Calu3 (cell line): ENCODE measurements at places on chromosomes 4 and X. TPM values are rescaled to one million over a fixed set of nuclear protein-coding genes. Genes with fewer than 3 reads are reported as not detected.

DNA sequence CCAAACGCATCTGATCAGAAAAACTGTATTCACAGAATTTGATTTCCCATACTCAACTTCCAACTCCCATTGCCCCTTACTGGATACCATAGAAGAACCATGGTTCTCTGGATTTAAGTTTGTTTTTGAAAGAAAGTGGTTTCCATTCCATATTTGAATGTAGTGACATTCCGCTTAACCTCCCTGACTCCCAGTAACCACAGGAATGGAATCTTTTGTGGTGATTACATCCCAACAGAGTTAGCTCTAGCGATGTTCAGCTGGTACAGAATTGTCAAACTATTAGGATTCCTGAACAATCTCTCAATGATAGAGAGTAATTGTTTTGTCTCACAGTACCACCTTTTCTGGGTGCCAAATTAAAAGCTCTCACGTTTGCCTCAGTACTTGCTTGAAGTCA, 1.7 kb downstream of the NUDT10 start:
- no peak for DNase-seq

DNA sequence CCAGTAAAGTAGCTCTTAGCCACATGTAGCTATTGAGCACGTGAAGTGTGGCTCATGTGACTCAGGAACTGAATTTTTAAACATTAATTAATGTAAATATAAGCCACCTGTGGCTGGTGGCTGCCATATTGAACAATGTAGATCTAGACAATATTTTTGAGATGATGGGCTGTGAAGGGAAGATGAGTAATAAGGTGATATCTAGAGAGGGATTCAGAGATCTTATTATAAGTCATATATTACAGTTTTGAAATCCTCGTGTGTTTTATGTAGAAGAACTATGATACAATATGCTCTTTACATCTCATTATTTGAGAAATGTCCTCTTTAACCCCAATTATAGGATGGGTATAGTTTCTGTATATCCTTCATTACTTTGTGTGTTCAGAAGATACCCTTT, 5.6 kb downstream of the GAR1 start:
- no peak for DNase-seq

DNA sequence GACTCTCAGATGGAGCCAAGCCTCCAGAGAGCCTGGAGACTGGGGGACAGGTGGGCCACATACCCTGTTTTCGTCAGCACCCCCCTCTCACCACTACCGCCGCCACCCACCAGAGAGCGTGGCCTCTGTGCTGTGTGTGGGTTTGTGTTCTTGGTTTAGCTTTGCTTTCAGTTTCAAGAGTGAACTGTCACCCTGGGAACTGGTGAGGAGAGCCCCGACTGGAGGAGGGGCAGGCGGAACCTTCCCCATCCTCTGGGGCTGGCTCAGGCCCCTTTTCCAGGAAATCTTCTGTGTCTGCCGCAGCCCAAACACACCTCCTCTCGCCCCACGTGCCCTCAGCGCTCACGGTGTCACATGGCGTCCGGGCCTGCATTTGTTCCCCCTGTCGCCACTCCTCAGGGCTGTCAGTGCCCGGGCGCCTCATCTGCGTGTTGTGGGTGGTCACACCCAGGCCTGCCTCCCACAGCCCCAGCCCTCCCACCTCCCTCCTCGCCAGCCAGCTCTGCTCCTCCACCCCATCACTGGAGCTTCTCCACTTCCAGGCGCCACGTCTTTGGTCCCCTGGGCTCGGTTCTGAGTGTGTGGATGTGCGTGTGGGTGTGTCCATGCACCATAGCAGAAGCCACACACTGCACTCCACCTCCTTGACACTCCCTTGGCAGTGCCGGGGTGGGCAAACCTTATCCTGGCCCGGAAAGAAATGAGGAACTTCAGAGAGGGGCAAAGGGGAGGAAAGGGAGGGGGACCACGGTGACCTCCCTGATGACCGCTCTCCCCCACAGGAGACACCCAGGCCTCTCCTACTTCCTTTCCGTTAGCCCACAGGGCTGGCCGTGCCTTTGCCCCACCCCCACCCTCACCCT, 27.8 kb downstream of the ELF4 start:
- no peak for DNase-seq

DNA sequence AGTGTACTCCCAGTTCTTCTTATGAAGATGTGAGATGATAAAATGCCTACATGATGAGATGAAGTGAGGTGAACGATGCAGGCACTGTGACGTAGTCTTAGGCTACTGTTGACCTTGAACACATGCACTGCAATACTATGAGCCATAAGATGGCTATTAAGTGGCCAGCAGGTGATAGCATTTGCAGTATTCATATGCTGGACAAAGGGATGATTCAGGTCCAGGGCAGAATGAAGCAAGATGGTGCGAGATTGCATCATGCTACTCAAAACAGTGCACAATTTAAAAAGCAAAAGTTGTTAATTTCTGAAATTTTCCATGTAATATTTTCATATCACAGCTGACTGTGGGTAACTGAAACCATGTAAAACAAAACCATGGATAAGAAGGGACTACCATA, 781.4 kb downstream of the PCDH18 start:
- DNase-seq, result no peak

NAT8L gene
- 0.83 and 1.3 TPM in 2 replicates for total RNA-seq

- no peak for DNase-seq
Measured at GRCh38 chr4:41540687-41541086, 2.7 kb downstream of the LIMCH1 start.

GRCh38 chr4:87506974-87507701, 22.0 kb downstream of the SPARCL1 start:
- DNase-seq, result no peak

IL1RAPL2 gene
- not detected in 2 replicates for total RNA-seq

GNPDA2 gene
- total RNA-seq, result 6.8 and 7.1 TPM in 2 replicates

DNA sequence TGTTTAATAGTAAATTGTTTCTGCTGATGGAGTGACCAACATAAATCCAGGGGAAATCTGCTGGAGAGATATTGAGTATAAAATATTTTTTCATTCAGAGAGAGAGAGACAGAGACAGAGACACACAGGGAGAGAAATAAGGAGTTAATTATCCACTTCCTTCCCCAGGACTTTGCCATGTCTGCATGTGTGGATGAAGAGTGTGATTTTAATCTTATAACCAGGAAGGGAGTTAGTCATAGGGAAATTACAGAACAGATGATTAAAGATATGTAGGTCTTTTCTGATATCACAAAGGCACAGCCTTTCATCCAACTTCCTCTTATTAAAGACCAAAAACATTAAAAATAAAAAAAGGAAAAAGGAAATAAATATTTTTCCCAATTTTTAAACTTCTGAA, 526.3 kb downstream of the SPRY1 start:
- DNase-seq, result no peak

CRLF2 gene
- total RNA-seq, result 2.3 and 5.6 TPM in 2 replicates

DNA sequence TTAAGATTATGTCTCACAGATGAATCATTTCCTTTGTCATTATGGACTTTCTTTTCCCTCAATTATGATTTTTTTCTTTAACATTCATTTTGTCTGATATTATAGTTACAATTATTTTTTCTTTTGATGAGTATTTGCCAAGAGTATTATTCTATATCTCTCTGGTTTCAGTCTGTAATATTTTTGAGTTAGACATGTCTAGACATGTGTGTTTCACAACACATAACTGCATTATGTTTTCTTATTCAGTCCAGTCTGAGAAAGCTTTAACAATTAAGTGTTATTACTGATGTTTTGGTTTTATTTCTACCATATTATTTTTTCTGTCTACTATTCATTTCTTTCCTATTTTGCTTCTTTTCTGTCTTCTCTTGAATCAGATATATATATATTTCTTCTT, 108.3 kb upstream of the MID1IP1 start:
- DNase-seq, result no peak

DNA sequence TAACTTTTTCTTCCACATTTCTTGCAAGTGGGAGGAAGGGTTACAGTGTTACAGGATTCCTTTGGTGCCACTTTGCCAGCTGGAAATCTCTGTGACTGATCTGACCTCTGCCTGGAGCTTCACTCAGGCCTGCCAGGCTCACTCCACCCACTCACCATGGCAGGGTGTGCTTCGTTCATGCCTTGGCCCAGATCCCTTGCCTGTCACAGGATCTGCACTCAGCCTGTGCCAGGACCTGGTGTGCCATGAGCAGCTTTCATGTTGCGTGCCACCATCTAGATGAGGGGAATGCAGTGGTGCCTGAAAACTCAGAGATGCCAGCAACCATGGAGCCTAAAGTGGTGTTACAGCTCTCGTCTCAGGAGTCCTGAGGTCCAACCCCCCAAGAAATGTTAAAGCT, 2596.4 kb downstream of the PCDH7 start:
- DNase-seq, result no peak

DNA sequence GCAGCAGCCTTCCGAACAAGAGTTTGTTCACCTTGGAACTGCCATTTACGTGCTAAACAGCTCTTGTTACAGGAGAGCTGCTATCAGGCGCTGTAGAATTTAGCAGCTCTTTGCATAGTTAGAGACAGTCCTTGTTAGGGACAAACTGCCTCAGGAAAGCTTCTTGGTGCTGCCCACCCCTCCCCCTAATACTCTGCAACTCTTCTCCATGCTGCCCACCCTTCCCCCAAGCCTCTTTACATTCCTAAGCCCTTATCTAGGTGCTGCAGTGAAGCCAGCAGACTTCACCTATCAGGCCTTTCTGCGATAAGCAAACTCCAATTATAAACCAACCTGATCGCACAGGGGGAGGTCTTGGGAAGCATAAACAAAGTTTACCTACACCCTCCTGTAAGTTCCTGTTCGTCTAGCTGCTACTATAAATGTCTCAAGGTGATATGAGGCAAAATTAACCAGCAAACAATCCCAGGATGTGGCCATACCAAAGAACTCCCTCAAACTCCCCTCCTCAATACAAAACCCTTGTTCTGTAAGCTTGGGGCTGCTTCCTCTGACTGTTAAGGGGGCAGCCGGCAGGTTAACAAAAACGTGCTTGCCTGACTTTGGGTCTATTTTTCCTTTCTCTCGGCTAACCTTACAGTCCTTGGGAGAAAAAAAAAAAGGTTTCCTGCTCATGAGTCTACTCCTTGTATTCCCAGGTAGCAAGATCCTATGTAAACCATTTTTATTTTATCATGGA, 74.0 kb upstream of the GC start:
- no peak for DNase-seq

SCML2 gene
- total RNA-seq, result 1.4 and 1.9 TPM in 2 replicates

- DNase-seq, result peak; percentile 51
Measured at GRCh38 chrX:4655743-4656142, 942.3 kb upstream of the PRKX start.

GRCh38 chr4:76568262-76568661, 133.2 kb downstream of the SHROOM3 start:
- DNase-seq, result no peak

GRCh38 chr4:181219783-181220416, 1023.3 kb upstream of the TENM3 start:
- DNase-seq, result peak; percentile 17

DNA sequence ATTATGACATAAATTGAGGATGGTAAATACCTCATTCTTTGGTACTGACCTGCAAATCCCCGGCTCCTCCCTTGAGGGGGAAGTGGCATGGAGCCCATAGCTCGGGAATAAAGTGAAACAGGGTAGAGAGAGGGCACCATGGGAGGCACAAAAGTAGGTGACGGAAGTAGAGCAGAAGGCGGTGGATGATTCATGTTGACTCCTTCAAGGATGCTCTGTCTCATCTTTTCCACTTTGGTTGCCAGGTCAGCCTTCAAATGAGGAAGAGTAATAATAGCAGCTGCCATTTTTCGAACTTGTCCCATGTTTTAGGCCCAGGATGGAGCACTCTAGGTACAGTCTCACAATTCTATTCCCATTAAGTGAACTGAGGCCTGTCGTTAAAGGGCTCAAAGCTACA, 41.4 kb upstream of the PHF8 start:
- no peak for DNase-seq

DNA sequence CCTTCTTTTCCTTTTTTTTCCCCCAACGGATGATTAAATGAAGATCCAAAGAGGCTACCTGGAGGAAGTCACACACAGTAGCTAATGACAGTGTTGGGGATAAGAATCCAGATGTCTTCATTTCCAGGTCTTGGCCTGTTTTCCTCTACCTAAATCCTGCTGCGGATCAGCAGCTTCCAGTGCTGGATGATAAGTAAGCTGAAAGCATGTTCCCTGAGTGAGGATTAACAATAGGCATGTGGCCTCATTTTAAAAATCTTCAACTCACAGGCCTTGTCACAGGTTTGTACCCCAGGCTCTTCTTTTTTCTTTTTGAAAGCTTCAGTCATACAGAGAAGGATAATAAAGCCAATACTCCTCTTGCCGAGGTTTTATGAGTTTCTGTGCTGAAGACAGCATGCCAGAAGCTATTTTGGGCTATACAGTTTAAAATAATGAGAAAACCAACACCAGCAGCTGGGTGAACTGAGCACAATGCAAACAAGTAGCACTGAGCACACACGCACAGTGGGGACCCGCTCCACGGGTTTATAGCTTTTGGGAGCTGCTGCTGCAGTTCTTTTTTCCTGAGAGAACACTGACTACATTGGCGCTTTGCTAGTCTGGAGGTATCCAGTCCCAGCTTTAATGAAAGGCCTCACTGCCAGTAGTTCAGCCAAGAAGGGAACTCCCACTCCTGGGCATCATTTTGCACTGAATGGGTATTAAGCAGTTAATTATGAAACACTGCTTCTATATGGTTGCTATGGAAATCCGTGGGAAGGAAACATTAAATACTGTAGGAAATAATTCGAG, 184.2 kb upstream of the CTSO start:
- DNase-seq, result no peak

DNA sequence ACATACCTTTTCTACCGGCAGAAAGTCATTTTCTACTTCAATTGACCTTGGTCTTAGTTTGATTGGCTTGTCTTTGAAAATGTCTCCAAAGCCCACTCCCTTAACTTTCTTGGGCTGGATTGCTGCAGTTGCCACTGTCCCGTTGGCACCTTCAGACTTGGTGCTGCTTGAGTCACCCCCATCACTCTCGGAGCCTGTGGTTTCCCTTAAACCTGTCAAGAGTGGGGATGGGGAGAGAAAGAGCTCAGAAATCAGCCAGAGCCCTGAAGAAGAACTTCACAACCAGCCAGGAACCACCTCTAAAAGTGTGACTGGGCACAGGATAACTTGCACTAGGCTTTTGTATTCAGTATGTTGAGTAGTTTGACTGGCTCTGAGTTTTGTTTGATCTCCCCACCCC, 168.5 kb upstream of the MAP3K15 start:
- DNase-seq, result no peak

GRCh38 chr4:128347930-128348660, 60.5 kb upstream of the PGRMC2 start:
- DNase-seq, result no peak

CABS1 gene
- not detected in 2 replicates for total RNA-seq

DNA sequence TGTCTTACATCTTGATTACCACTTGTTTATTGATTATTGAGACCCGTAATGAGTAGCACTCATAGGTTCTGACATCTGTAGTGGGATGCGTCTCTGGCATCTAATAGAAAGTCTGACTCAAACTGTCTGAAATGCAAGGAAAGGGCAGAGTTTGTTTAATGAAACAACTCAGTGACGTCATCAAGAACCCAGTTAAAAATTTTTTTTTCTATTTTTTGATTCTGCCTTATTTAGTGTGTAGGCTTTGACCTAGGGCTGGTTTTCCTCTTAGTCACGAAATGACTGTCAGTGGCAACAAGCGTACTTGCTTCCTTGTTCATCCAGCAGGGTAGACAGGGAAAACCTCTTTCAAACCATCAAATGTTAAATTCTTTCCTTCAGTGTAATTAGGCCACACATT, 3.1 kb upstream of the CDKL5 start:
- DNase-seq, result no peak

CDS1 gene
- total RNA-seq, result 18.8 and 22.4 TPM in 2 replicates

- no peak for DNase-seq
Measured at GRCh38 chrX:66014084-66014483, 25.8 kb downstream of the VSIG4 start.

- peak; percentile 9 for DNase-seq
Measured at GRCh38 chrX:42119076-42119475, 195.7 kb upstream of the CASK start.

BDH2 gene
- total RNA-seq, result 8.1 and 15.2 TPM in 2 replicates
